ENCODE measurements at places on chromosomes 6 and 20.

DNA sequence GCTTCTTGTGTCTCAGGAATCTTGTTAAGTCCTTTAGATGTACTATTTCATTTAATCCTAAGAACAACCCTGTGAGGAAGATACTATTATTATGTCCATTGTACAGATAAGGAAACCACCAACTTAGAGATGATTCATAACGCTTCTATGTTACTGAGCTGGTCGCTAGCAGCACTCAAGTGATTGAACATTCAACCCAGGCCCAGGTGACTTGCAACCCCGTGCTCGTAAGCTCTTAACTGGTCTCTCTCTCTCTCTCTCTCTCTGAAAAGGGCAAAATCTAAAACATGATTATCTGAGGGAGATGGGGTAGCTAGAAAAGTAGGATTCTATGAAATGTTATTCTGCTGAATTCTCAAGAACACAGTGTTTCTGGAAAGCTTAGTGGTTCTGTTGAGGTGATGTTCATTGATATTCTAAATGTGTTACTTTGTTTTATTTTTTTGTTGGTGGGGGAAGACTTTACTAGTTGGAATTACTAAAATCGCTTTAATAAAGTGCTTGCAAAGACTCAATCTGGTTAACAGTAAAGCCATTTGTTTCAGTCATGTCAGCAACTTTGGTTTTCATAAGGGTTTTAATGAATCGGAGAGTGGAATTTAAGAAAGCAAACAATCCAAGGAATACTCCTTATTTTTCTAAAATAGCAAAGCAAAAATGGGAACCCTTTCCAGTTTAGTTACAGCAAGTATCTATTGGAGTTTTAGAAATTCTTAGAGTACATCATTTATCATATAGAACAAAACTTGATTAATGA, 265.0 kb upstream of the TAB2 start:
- no peak for DNase-seq

GRCh38 chr6:24231438-24231977, 105.5 kb downstream of the NRSN1 start:
- DNase-seq, result no peak

DNA sequence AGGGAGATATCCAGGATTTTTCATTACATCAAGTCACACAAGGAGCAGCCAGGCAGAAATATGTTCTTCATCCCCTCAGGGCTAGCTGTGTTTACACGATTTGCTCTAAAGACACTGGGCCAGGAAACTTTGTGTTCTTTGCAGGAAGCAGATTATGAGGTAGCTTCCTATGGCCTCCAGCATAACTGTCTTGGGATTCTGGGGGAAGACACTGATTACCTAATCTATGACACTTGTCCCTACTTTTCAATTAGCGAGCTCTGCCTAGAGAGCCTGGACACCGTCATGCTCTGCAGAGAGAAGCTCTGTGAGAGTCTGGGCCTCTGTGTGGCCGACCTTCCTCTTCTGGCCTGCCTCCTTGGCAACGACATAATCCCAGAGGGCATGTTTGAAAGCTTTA, 11.2 kb downstream of the FAM120B start:
- DNase-seq, result no peak

DNA sequence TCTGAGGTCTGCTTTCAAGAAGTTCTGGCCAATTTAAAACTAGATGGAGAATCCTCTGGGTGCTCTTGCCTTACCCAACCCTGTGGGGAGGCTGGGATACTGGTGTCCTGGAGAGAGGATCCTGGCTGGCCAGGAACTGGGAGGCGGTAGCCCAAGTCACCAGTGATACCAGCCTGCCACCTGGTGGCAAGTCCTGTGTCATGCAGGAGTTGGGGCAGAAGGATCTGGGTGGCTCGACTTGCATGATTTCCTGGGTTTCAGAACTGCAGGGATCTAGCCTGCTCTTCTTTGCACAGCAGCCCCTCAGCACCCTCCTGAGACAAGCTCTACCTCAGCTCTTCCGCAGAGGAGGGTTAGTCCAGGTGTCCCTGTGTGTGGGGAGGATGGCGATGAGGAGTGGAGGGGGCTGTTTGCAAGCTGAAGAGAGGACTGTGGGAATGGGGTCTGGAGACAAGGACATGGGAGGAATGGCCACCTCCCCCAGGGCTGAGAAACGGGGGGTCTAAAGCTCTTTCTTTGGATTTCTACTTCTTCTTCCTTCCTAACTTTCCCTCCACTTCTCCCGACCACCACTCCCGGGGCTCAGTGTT, 4.2 kb downstream of the KCNK17 start:
- peak; percentile 20 for DNase-seq

DNA sequence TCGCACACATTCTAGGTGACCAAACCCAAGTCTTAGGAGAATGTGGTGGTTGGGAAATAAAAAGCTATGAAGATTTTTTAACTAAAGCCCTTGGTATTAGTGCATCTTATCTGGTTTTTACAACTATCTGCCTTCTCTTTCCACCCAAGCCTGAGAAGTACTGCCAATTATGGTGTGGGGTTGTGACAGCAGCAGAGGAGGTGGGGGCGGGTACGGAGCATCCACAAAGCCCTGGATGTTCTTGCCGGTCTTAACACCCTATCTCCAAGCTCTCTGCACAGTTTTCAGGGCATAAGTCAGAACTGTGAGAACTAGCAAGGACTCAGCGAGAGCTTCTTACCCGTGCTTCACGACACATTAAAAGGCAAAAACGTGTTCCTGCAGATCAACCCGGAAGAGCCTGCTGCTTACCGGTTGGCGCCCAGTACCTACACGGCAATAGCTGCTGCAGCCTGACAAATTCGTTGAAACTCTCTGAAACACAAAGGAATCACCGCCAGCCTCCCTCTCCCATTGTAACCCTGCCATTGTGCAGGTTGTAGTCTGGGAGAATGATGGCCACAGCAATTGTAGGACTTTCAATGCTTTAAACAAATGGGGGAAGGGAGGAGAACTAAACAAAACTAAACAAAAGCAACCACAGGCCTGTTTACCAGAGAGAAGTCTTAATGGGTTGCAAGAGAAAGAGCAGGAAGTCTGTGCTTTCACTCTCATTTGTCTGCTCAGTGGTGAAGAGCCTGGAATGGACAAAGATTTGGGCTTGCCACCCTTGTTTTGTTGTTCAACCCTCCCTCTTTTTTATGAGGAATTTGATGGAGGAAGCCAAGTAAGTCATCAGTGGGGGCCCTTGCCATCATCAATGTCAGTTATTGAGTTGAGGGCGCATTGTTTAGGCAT, 461.0 kb upstream of the JARID2 start:
- no peak for DNase-seq

- no peak for DNase-seq
Observed at GRCh38 chr20:13868331-13868730, 83.5 kb downstream of the NDUFAF5 start.

DNA sequence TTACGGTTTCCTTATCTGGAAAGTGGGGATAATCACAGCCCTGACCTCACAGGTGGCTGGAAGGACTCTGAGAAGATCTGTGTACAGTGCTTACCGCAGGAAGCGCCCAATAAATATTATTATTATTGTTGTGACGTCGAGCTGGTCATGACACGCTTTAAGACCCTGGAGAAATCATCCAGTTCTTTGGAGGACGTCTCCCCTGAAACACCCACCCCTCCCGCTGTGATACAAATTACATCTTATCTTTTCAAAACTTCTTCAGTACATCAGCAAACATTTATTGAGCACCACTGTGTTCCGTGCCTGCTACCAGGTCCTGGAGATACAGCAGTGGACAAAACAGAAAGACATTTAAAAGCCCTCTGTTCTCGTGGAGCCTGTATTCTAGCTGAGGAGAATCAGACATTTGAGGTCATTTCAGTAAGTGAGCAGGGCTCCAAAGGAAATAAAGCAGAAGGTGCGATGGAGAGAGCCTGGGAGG, 118.7 kb downstream of the CEBPB start:
- no peak for DNase-seq

DNA sequence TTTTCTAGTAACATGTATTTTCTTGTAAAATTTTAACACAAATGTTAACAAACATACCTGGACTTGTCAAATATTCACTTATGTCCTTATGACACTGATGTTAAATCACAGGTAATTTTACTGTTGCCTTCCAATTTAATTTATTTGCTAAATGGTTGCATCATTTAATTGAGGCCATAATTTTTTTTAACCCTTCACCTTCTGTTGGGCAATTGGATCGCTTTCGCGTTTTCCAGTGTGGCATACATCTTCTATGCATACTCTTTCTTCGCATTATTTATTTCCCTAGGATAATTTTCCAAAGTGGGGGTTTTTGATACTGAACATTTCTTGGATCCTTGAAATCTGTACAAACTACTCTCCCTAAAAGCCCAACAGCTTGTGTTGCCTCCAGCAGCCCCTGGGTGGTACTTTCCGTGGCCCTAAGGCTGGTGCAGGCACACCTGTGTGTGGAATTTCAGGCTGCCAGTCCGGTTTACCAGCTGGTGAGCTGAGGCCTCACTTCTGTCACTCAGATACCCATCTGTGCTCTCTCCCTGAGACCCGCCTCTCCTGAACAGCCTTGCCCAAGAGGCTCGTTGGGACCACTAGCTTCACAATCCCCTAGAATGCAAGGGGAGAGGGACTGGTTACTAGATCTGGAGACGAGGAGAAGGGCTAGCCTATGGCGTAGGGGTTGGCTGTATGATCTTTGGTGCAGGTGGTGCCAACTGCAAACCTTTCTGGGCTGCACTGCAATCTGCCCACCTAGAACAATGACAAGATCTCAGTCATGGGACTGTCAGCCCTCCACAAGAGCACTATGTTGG, 11.2 kb upstream of the C20orf144 start:
- no peak for DNase-seq

DNA sequence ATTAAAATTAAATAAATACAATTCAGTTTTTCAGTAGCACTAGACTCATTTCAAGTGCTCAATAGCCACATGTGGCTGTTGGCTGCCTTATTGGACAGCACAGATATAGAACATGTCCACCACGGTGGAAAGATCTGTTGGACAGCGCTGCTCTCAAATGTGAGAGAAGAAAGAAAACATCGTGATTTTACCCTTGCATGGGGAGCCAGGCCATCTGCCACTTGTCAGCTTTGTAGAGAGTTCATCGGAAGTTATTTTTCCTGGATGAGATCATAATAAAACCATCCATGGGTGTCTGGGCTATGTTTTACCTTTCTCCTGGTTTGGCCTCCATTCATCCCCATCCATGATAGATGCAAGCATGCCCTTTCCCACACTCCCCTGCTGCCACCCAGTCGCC, 5.8 kb upstream of the KIF3B start:
- no peak for DNase-seq

DNA sequence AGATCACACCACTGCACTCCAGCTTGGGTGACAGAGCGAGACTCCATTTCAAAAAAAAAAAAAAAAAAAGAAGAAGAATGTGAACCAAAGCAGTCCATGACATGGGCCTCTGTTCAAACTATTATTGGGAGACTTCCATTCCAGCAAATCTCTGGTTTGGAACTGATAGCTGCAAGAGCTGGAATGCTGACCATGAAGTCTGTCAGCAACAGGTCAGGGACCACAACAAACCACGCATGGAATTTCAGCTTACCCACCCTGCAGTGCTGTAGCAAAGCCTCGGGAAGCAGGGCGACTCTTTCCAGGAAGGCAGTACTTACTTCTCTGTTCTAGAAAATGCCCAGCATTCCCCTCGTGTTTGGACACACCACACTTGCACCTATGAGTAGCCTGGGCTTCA, 34.1 kb upstream of the TBC1D7 start:
- no peak for DNase-seq

DNA sequence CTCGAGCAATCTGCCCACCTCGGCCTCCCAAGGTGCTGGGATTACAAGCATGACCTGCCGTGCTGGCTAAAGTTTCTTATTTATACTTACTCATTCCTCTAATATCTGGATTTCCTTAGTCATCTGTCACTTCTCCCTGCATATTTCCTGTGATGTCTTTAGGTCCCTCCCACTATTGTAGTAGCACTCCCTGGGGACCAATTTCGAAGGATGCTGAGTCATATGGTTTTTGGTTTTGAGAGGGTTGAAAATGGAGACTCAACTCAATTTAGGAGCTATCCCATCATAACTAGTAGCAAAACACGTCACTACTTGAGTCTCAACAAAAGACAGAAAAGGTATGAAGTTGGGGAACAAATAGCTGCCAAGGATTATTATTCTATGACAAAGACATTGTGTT, 20.2 kb downstream of the MCUR1 start:
- DNase-seq, result no peak

- DNase-seq, result no peak
Observed at GRCh38 chr20:24966317-24967012, 17.4 kb downstream of the CST7 start.

DNA sequence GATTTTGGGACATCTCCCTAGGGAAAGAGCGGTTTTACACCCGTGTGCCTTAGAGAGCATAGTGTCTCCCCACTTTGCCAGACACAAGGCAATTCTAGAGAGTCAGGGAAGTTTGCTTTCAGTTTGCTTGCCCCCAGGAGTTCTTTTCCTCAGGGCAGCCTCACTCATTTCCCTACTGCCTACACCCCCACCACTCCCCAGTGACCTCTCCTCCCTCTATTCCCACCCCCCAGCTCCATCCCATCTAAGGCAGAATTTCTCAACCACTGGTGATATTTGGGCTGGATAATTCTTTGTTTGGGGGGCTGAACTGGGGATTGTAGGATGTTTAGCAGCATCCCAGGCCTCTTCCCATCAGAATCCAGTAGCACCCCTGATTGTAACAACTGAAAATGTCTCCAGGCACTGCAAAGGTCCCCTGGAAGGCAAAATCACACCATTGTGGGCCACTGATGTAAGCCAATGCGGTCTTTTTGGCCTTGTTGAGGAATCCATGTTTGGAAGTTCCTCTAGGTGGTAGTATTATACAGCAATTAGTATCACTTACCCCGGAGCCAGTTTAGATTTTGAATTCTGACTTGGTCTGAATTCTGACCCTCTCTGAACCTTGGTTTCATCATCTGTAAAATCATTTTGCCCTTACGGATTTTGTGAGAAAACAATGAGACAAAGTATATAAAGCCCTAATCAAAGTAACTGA, 1.3 kb downstream of the EPPIN start:
- DNase-seq, result no peak

DNA sequence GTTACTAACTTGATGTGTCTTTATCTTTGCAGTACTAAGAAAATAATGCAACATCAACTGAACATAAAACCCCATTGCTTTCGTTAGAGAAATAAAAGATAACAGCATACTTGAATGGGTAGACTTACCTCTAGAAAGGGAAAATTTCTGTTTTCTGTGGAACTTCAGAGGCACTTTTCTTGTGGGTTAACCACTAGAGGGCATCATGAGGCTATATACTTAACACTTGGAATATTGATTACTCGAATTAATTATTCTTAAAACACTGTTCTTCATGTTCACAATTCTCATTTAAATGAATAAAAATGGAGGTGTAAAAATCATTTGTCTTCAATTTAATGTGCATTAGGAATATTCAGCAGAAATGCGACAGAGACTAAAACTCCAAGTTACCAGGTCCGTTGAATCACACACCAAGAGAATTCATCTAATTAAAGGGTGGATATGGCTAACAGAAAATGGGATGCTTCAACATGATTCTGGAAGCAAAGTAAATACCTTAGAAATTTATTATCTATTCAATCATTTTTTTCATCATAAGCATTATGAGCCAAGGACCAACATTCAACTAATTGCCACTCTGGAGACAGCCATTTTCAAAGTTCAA, 330.8 kb upstream of the PREP start:
- DNase-seq, result no peak
